ENCODE measurements at places on chromosomes 5 and 9. TPM values are rescaled to one million over a fixed set of nuclear protein-coding genes. Genes with fewer than 3 reads are reported as not detected.

The LCN1 gene
- not detected for total RNA-seq

The SPINK6 gene
- 0.59 TPM for total RNA-seq

The ENTPD8 gene
- not detected for total RNA-seq

The C5orf58 gene
- total RNA-seq = not detected

The RMND5B gene
- total RNA-seq = 83.2 TPM

The CSF1R gene
- total RNA-seq = 21.9 TPM

The C1QTNF2 gene
- 0.65 TPM for total RNA-seq

The FOXE1 gene
- total RNA-seq = 2.9 TPM
